ENCODE measurements at places on chromosomes 5 and 9.

GRCh38 chr5:180816608-180817534 is 14.3 kb upstream of the MGAT1 start:
- DNase-seq: no peak

DNA sequence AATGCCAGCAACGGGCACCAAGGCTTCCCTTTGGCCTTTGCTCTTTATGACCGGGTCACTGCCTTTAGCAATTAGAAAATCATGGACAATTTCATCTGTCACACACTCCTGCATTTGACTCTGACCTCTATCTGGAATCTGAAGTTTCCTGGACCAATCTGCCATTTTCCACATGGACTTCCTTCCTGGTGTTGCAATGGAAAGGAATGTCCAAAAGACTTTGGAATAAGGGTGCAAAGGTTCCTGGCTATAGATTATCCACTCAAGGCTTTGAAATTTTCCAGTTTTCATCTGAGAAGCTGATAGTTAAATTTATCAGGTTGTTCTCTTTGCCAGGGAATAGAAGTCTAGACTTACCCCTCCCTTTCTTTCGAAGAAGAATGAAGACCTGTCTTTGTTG is 523.1 kb upstream of the ZNF462 start:
- no peak for DNase-seq

DNA sequence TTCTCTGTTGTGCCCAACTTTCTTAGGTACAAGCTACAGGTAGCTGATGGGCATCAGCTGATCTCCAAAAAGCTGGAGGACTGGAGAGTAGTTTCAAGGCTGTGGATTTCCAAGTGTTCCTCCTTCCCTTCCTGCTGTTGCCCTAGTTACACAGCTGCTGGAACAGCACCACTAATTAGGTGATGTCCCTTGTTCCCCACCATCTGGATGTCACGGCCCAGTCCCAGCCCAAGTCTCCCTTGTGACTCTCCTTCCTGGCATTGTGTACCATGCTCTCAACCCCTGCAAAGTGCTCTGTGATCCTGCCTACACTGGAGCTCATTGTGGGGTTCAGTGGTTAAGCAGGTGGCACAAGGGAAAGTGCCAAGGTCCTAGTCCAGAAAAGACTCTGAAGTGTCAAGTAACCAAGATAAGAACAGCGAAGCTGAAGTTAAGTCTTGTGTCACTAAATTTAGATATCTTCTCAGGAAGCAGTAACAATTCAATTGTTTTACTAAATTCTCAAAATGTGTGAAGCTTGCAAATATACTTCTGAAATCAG is 604.5 kb downstream of the ISL1 start:
- no peak for DNase-seq

DNA sequence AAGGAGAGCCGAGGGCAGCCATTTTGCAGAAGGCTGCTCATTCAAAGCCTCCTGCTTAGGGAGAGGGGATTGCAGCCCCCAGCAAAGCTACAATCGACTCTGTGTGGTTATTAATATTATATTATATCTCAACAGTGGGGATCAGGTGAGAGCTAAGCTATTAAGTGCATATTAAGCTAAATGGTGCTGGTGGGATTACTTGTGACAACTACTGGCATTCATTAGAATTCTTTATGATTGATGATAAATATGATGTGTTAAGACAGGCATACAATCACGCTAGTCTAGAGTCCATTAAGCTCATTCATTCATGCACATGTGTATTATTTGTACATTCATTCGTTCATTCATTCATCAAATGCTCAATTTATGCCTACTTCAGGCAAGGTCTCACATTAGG is 23.0 kb downstream of the COL15A1 start:
- DNase-seq: no peak

- DNase-seq: no peak
Measured at GRCh38 chr5:137146402-137146890, 352.7 kb downstream of the SPOCK1 start.

- no peak for DNase-seq
Measured at GRCh38 chr5:155905364-155905763, 421.6 kb upstream of the SGCD start.

DNA sequence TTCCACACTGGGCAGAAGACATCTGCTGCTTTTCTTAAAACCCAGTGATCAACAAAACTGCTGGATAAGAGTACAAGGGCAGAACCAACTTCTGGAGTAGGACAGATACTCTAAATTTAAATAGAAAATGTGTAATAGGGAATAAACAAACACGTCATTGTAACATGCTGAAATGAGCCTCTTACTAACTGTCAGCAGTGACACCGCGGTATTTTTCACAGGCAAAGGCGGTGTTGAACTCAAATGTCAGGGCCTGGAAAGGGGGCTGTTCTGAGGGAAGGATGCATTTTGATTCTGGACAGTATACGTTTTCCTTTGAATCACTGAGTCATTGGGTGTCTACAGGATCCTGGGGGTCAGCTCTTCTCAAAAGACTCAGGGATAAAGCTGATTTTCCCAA is 73.5 kb downstream of the OTULIN start:
- DNase-seq: no peak

DNA sequence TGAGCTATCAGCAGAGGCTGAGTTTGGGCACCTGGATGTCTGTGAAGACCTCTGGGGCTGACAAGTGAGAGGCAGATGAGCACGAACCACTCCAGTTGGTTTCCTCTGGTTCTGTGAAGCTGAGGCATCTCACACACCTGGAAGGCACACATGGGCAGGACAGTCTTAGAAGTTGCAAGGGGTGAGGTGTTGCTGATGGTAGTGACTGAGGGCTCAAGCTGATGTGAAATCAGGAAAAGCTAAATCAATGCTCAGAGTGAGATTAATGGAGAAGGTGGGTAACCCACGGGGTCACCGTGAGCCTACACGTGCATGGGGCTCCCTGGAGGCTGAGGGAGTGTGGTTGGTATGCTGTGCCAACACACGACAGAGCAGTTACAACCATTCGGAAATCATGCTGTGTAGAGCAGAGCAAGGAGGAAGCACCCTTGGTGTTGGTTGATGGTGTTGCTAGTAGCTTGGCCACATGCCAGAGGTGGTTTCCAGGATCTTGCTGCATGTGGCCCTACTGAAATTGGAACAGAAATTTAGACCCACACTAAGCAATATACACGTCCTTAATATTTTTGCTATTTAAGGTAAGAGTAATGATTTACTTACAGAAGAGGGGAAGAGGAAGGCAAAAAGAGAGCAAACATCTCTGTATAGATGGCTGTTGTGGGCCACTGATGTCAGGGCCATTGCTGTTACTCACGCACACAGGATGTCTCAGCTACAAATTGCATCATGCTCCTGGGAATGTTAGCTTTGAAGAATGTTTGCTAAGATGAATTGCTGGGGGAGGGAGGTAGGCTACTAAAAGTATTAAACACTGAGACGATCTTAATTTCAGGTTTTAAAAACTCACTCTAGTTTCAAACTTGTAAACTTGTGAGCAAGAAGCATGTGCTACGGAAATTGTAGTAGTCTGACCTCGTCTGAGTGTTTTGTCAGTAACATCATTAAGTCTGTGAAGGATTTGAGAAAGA is 170.5 kb downstream of the ARHGEF28 start:
- peak; percentile 14 for DNase-seq

GRCh38 chr5:170216257-170216864 is 16.4 kb upstream of the C5orf58 start:
- no peak for DNase-seq

DNA sequence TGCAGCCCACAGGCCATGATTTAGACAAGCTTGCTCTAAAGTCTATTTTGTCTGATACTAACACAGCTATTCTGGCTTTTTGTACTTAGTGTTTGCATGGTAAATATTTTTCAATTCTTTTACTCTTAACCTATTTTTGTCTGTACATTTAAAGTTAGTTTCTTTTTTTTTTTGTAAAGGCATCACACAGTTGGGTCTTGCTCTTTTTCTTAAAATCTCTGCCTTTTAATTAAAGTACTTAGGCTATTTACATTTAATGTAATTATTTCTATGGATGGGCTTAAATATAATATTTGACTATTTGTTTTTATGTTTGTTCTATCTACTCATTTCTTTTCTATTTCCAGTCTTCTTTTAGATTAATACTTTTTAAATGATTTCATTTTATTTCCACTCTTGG is 49.7 kb upstream of the MAST4 start:
- no peak for DNase-seq

- DNase-seq: no peak
Measured at GRCh38 chr5:14684757-14685156, 20.2 kb downstream of the OTULIN start.

- DNase-seq: no peak
Measured at GRCh38 chr5:146366904-146367303, 28.3 kb downstream of the POU4F3 start.

DNA sequence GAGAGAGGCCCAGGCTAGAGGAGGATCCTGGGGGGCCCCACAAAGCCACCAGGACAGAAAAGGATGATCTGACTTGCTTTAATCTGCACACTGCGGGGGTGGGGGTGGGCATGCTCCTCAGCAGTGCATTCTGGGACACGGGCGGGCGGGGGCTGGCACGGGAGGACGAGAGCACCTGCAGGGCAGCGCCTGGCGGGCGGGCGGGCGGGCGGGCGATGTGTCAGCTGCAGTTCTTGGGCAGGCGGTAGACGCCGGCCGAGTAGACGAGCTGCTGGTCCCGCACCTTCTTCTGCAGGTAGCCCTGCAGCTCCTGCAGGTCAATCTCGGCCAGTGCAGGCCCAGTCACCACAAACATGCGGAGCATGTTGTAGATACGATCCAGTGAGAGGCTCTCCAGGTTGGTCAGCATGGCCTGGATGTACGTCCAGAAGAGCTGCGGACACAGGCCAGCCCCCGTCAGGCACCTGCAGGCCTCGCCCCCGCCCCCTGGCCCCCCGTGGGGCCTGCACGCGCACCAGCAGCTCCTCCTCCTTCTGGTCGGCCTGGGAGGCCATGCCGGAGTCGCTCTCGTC is 3.0 kb upstream of the TMEM210 start:
- DNase-seq: no peak

DNA sequence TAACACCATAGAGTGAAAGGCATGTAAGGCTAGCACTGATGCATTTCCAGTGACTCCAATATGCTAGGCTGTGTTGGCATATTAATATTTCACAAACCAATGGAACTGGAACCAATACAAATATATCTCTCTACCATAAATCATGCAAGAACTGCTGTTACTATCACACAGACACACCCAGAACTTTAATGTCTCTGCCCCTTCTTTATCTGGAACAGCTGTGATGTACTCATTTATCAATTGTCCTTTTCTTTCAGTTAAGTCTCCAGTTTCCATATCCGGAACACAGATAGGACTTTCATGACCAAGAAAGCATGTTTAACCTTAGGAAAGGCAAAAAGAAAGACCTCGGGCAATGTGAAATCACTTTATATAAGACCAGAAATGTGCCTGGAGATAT is 70.3 kb downstream of the SPTLC1 start:
- DNase-seq: no peak

GRCh38 chr5:96489532-96489931 is 56.5 kb upstream of the PCSK1 start:
- DNase-seq: no peak

DNA sequence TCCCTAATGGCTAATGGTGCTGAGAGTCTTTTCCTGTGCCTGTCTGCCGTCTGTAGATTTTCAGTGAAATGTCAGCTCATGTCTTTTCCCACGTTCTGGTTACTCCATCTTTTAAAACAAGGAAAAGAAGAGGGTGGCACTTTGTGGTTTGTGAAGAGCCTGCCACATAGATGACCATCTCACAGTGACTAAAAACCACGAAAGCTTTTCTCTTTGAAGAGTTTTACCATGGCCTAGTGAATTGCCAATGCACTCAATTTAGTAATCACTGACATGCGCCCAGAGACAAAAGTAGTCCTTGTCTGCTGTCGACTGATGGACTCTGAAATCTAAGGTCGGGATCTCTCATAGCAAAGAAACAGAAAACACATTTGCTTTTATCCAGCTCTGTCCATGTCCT is 50.4 kb downstream of the SPATA31C2 start:
- DNase-seq: no peak

GRCh38 chr5:132877938-132878337 is 4.5 kb downstream of the LEAP2 start:
- no peak for DNase-seq

DNA sequence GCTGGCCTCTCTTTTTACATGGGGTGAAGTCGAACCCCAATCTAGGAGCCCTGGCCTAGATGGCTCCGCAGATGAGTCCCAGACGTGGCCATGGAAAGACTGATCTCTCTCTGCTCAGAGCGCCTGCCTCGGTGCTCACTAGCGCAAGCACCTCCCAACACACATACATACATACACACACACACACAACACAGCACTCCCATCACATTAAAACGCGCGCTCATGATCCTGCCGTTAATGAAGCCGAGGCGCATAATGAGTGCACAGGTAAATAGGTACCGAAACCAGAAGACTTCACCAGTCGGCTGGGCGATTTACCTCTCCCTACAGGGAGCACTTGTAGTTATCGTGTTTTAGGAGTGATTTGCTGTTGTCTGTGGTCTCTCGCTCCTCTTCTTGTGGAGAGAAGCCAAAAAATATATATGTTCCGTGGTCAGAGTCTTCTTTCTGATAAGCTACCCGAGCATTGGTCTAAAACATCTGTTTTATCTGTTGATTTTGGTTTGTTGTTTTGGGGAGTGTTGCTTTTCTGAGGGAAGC is 207.7 kb downstream of the MEF2C start:
- DNase-seq: no peak
